ENCODE measurements at places on chromosomes 7 and 10. TPM values are rescaled to one million over a fixed set of nuclear protein-coding genes. Genes with fewer than 3 reads are reported as not detected.

RFC2 gene
- polyA plus RNA-seq = 9.4 TPM

VAX1 gene
- polyA plus RNA-seq = not detected

RNLS gene
- polyA plus RNA-seq = 11.1 TPM

GPR26 gene
- polyA plus RNA-seq = not detected

CCL24 gene
- polyA plus RNA-seq = not detected

BMPER gene
- 1.3 TPM for polyA plus RNA-seq

GRID2IP gene
- polyA plus RNA-seq = 0.05 TPM

COL26A1 gene
- polyA plus RNA-seq = 0.11 TPM

CBLL1 gene
- polyA plus RNA-seq = 6.3 TPM

BUB3 gene
- polyA plus RNA-seq = 28.3 TPM

OR2A5 gene
- polyA plus RNA-seq = not detected

RHOBTB1 gene
- 5.8 TPM for polyA plus RNA-seq

OR6V1 gene
- polyA plus RNA-seq = not detected

CLRN3 gene
- polyA plus RNA-seq = not detected

GNAI1 gene
- polyA plus RNA-seq = 7.5 TPM

UTF1 gene
- not detected for polyA plus RNA-seq

NOS3 gene
- 13.5 TPM for polyA plus RNA-seq

NME8 gene
- polyA plus RNA-seq = not detected

EPO gene
- not detected for polyA plus RNA-seq

CHCHD1 gene
- 76.8 TPM for polyA plus RNA-seq

ZNF239 gene
- 0.93 TPM for polyA plus RNA-seq

CYP17A1 gene
- polyA plus RNA-seq = 0.11 TPM

FKBP6 gene
- polyA plus RNA-seq = not detected

ASB10 gene
- 14.3 TPM for polyA plus RNA-seq

RPP38 gene
- polyA plus RNA-seq = 12.7 TPM

ATG9B gene
- polyA plus RNA-seq = 0.43 TPM

VENTX gene
- polyA plus RNA-seq = 0.48 TPM

DBF4 gene
- 1.6 TPM for polyA plus RNA-seq

NODAL gene
- polyA plus RNA-seq = not detected

ADAM8 gene
- polyA plus RNA-seq = 0.50 TPM
